T-helper 9 cell (primary cell): ENCODE measurements at places on chromosomes 3 and 15.

GRCh38 chr3:128556907-128557306, 63.9 kb upstream of the GATA2 start:
- no peak for DNase-seq

DNA sequence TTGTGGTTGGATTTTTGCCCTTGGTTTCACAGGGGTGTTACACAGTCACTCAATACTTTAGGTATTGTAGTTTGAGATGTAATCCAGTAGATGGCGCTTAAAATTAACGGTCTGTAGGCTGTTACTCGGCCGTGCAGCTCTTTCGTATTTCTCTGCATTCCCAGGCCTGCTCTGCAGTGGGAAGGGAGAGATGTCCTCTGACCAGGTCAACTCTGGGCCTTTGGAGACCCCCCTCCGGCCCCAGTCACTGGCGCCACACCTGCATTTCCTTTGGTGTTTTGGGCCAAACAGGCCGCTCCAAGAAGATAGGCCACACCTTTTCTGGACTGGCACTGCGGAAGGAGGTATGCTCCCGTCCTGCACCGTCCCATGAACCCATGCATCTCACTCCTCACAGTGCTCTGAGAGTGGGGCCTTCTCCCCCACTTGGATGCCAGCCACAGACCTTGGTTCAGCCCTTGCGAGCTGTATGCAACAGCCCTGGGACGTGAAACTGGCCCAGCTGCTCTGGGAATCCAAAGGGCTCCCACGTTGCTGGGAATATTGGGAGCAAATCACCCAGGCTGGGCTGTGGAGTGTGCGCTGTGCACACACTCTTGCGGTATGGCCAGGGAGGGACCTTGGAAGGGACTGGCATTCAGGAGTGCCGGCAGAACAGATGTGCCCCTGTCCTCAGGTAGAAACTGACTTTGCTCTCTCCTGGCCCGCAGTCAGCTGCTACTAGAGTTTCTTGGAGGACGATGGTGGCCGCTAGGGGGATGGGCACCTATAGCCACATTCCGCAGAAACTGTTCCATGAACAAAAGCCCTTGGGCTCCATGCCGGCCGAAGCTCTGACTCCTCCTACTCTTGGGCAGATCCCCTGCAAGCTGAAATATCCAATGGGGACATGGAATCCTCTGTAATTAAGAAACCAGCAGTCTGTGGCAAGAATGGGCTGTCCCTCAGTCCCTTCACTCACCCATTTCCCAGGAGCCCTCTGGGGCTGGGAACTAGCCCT, 410.5 kb upstream of the CADM2 start:
- DNase-seq, result no peak

DNA sequence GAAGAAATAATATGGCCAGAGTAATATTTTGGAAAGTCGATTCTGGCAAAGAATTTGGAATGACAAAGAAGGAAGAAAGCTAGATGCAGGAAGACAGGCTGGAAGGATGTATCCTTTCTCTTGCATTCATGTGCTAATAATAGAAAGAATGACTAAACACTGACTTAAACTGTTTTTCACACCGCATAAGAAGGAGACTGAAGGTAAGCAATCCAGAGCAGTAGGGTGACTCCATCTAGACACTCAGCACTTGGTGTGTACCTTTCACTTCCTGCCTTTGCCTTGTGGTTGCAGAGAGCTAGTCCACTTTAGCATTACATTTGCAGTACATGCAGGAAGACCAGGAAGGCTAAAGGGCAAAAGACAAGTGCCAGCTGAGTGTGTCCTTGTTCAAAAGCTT, 234.6 kb downstream of the RBMS3 start:
- no peak for DNase-seq

DNA sequence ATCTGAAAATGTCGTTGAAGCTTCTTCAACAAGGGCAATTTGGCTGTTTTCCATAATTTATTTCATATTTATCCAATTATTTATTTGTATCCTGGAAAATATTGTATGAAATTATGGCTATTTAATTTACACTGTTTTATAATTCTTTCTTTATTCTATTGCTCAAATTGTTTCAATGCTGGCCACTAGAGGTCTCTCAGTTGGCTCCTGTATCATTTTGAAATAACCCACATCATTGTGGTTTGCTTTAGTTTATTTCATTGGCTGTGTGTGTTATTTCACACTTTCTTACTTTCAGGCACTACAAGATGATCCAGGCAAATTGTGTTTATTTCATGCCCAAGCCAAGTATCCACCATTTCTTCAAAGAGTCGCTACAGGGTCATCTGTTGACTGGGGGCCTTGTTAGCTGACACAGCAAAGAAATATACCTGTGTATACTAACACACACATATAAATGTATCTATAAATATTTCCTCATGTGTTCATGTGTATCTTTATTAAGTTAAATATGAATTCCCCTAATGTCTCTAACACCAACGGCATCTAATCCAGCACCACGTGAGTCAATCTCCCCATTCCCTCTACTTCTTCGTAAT, 86.2 kb downstream of the NPAP1 start:
- DNase-seq, result no peak

GRCh38 chr3:174168538-174169254, 690.4 kb upstream of the NAALADL2 start:
- no peak for DNase-seq

- DNase-seq, result no peak
These were observed 10.0 kb downstream of the TRPM1 start for GRCh38 chr15:31091481-31091880.

GRCh38 chr15:40511093-40511471, 40.3 kb downstream of the CHST14 start:
- DNase-seq, result no peak

DNA sequence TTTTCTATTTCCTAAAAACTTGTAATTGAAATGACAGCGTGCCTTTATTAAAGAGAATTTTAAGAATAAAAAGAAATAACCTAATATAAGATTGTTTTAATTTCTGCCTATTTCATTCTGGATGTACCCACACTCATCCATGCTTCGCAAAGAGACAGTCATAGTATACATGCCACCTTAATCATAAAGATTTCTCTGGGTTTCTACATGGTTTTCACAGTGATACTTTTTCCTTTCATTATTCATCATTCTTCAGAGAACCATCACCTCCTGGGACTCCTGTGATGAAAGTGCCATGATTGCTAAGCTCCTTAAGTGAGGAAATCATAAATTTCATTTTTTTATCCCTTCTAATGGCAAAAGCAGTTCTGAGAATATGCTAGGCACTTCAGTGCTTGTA, 4.3 kb upstream of the CCR8 start:
- DNase-seq, result no peak

- no peak for DNase-seq
These were observed 12.0 kb downstream of the SSUH2 start for GRCh38 chr3:8632402-8633237.

DNA sequence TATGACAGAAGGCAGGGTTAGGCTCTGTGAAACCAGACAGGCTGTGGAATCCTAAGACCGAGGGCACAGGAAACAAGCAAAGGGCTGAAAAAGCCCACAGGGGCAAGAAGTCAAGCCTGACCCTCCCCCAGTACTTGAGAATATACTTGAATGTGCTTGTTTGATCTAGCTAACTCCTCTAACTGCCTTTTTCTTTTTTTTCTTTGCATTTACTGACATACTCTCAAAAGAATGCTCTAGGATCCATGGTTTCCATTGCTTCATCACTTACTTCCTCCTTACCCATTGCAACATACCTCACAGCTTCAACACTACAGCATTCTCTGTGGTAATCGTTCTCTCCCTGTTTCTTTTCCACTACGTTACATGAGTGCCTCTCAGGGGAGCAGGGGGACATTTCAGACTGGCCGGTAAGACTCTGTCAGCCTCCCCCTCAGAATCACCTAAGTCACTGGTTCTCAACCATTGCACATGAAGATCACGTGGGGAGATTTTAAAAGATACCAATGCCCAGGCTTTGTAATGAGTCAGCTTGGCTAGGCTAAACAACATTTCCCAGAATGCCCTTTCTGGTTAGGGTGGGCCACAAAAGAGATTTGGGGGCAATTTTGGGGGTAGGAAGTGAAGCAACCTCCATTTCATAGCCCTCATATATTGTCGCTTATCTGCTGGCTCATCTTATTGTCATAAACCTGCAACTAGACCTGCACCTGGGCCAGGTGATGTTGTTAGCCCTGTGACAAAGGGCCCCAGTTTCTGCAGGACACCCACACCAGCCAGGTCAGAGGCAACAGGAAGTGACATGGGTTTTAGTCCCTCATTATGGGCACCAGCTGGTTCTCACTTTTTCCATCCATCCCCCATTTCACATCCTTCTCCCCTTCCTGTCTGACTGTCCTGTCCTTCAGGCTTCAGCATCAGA, 24.6 kb upstream of the RSL24D1 start:
- no peak for DNase-seq

DNA sequence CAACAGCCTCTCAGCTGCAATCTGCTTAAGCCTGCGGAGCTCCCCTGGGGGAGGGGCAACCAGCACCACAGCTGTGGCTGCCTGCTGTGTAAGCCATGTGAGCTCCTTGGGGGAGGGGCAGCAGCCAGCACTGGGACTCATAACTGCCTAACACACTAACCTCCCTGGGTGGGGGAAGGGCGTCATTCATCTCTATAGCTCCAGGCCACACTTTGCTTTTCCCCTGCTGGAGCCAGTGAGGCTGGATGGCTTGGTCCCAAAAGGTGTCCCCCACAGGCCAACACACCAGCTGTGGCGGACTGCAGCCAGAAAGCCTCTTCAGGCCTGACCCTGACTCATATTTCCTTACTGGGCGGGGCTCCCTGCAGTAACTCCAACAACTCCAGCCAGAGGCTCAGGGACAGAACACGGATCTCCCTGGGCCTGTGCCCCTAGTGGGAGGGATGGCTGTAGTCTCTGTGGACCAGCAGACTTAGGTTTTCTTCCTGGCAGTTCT, 129.8 kb downstream of the PPM1L start:
- no peak for DNase-seq

DNA sequence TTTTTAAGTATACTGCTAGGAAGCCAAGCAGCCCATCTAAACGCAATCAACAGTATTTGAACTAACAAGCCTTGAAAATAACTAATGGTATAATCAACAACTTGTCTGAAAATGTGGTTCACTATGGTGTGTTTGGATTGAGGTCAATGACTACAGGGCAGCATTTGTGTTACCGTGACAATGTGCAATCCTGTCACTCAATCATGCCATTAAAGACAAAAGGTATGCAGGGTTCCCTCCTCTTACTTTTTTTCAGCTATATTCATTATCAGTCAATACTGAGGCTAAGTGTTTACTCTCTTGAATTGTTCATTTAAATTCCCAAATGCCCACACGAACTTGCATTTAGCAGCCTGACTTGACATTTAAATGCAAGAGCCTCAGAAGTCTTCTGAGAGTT, 1099.3 kb upstream of the EPHA6 start:
- DNase-seq, result no peak

- no peak for DNase-seq
These were observed 294.8 kb upstream of the EPHA3 start for GRCh38 chr3:88812576-88812975.

DNA sequence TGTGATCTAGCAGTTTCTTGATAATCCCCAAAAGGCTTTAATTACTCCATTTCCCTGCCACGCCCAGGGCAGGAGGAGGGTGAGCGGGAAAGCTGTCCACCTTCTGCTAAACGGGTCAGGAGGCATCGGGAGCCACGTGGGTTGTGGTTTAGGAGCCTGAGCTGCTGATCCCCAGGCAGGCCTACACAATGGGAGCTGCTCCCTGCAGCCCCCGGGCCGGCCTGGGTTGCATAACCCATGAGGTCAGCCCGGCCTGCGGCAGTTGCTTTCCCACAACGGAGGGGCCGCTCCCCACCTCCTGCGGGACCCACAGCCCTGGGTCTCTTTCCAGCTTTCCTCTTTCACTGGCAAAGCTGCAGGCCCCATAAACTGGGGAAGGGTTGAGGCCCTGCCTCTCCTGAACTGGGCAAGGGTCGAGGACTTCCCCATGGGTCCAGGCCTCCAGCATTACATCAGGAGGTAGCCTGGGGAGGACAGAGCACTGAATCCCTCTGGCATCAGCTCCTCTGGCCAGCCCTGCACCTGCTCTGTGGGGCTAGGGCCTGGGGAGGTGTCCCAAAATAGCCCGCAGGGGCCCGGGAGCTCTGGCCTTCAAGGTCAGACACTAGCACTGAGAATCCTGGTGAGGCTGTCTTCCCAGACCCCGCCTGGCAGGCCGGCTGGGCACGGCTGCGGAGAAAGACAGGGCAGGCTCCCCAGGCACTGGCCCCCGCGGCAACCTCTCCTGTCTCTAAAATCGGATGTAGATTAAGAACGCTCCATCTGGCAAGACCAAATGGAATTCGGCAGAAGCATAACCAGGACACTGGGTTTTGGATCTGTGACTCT, 47.3 kb downstream of the ZDHHC19 start:
- DNase-seq, result no peak

DNA sequence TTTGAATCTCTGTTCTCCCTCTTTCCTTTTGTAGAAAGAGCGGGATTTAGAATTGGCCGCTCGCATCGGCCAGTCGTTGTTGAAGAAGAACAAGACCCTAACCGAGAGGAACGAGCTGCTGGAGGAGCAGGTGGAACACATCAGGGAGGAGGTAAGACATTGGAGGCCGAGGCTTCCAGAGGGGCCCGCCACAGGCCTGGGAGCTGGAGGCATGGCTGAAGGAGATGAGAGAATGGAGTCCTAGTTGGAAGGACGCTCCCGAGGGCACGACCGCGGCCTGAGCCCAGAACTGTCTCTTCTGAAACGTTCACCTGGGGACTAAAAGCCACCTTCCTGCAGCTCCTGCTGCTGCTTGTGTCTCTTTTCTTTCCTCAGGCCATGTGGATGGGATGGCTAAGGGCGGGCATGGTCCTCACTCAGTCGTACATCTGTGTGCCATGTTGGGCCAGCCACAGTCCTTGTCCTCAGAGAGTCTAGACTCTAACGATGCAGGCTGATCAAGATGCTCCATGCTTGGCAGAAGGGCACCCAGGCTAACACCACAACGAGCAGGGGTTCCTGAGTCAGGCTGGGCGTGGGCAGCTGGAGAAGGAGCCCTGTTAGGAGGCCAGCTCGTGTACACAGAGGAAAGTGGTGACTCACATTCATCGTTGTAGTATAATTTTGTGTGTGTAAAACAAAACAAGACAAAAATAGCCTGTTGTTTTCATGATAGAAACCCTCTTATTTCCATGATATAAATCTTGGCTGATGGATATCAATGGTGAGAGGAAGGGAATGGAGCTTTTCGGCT, 81.1 kb downstream of the CCK start:
- DNase-seq, result no peak

DNA sequence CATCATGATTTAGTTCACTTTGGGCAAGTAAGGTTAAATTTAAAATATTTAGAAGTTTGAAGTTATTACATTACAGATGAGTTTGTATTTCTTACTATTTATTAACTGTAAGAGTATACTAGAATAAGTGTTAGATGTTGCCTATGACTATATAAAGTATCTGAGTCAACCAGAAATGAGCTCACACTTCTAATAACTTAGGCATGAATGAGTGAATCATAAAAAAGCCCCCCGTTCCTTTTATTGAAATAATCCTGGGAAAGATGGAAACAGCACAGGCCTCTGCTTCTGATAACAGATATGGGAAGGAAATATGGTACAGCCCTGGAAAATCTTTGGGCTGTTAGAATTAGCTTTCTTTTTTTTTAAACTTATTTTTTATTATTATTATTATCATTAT, 66.6 kb upstream of the TGFBR2 start:
- no peak for DNase-seq

DNA sequence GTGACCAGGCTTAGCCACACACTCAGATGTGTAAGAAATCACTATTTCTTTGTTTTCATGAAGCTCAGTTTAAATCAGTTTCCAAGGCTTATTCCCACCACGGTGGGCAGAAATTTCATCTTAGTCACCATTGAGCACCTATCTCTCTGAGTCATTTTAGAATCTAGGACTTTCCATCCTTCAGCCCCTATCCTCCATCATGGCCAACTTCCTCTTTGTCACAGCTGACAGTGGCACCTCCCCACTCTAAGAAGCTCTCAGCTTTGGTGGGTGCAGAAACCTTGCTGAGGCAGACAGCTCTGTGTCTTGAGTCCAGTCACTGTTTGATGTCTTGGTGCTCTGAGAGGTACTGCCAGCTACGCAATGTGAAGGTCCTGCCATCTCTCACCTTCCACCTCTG, 32.9 kb downstream of the SNTN start:
- no peak for DNase-seq
